Gastroesophageal sphincter (tissue), 4 donors: ENCODE measurements at places on chromosomes 7 and 10. TPM values are rescaled to one million over a fixed set of nuclear protein-coding genes. Genes with fewer than 3 reads are reported as not detected.

Gene INPP5A
- 167 TPM for total RNA-seq

Gene TRPV5
- not detected for total RNA-seq

Gene MXI1
- total RNA-seq: 170 TPM

Gene SH2D4B
- total RNA-seq: not detected

Gene UCMA
- total RNA-seq: not detected

Gene ZNF503
- 83.7 TPM for total RNA-seq

Gene BAG3
- 31.2 TPM for total RNA-seq

Gene RINT1
- 8.8 TPM for total RNA-seq

GRCh38 chr10:23146258-23146657 is 45.9 kb upstream of the PTF1A start:
- ATAC-seq: no peak

GRCh38 chr10:7941576-7941975 is 112.9 kb upstream of the GATA3 start:
- no peak for ATAC-seq

- no peak for ATAC-seq
Observed at GRCh38 chr7:112201411-112201810, 4.8 kb downstream of the DOCK4 start.

DNA sequence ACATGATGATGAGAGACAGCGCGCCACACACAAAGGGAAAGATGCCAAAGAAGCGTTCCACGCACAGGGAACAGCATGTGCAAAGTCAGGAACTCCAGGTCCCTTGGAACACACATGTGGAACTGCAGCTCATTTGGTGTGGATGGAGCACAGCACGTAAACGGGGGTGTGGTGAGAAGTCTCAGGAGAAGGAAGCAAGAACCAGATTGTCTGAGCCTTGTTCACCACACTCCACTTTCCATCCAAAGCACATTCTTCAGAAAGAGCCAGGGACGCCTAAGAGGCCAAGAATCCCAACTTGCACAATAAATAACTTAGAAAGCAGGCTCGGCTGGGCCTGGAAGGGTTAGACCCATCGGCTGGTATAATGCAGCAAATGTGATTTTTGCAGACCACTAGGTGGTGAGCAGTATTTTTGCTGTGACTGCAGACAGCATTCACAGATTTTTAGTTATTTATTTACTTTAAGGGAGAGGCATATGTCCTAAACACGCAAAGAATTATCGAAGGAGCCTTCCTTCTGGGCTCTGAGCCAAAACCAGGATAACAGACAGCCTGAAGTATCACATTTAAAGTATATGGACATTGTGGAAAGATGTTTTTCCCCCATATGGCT is 27.9 kb upstream of the ASCC1 start:
- ATAC-seq: peak; percentile 73

DNA sequence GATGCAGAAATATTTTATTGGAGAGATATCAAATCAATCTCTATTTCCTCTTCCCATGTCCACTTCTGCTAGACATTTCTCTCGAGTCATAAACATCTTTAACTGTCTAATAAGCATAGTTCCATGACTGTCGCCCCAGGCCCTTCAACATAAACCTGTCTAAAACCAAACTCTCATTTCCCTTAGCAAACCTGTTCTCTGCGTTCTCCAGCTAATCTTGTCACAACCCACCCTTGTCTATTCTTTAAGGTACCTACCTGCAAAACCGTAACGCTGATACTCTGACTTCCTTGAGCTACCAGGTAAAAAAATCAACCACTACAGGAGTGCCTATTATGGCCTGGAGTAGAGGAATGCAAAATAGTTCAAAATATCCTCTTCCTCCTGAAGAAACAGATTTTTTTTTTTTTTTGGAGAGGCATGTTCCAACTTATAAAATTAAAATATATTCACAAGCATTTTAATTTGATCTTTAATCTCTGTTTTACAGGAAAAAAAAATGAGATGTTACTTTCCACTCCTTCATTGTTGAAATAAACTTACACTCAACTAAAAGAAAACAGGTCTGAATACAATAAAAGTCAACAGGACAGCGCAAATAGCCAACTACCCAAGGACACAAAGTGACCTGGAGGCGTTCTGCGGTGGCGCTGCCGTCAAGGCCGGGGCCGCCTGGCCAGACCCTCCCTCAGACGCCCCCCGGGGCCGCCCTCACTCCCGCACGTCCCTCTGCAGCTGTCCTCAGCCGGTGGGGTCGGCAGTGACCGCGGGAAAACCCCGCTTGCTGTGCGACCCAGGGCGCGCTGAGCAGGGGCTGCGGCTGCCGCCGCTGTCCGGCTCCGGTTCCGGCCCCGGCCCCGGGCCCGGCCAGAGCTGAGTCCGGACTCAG is 765 bp downstream of the SLC25A40 start:
- no peak for ATAC-seq

- no peak for ATAC-seq
Observed at GRCh38 chr7:81926154-81926553, 156.3 kb upstream of the HGF start.

GRCh38 chr7:112080441-112080840 is 125.8 kb downstream of the DOCK4 start:
- peak; percentile 68 for ATAC-seq

DNA sequence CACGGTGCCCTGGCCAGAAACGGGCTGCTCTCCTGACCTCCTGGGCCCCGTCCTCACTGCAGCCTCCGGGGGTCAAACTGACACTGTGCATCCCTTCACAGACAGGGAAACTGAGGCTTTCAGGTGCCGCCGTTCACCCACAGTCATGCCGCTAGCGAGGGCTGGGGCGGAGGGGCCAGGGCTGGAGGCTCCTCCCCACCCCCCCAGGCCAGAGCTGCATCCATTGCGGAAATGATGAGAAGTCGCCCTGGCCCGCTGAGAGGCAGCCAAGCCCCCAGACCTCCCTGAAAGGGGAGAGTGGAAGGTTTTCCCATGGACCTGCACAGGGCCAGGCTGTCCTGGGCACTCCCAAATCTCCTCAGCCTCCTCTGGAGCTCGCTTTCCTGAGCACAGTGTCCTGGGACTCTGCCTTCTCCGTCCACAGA is 16.5 kb upstream of the INPP5A start:
- no peak for ATAC-seq

DNA sequence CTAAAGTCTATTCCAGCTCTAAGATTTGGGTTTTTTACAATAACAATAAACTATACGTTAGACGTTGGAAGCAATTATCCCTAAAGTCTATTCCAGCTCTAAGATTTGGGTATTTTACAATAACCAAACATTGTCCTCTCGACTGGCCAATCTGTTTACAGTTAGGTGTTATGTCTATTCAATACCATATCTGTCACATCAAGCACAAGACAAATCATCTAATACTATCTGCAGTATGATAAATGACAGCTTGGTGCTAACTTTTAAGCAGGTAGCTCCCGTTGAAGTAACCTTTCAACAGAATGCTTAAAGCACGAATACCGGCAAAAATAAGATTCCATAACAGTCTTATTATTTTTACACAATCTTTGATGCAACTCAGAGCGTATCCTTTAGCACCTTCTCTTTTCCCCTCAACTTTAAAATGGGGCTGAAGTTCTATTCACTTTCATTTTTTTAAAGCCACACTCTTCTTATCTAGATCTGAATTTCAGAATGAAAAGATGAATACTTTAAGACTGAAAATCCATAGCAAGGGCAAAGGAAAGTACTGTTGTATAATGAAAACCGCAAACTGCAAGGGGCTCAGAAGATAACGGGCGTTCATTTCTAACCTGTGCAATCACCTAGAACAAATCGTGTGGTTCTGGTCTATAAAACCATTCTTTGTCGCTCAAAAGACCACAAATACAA is 925 bp downstream of the H2AZ2 start:
- no peak for ATAC-seq

GRCh38 chr7:33720870-33721269 is 184.5 kb upstream of the BMPER start:
- no peak for ATAC-seq

GRCh38 chr7:140672382-140673062 is at the start of gene ADCK2:
TSS of gene ADCK2 (plus strand) at chr7:140672945. CDS start at chr7:140673331, 386 bp downstream.
- peak; percentile 80 for ATAC-seq

- ATAC-seq: no peak
Observed at GRCh38 chr7:46115410-46115809, 194.3 kb upstream of the IGFBP3 start.

- no peak for ATAC-seq
Observed at GRCh38 chr7:386385-386784, 96.4 kb downstream of the FOXL3 start.

- no peak for ATAC-seq
Observed at GRCh38 chr10:88330174-88330573, 252.9 kb downstream of the RNLS start.

GRCh38 chr10:55163388-55163979 is 362.5 kb upstream of the PCDH15 start:
- no peak for ATAC-seq

GRCh38 chr10:110530131-110530831 is 32.6 kb downstream of the DUSP5 start:
- peak; percentile 94 for ATAC-seq

DNA sequence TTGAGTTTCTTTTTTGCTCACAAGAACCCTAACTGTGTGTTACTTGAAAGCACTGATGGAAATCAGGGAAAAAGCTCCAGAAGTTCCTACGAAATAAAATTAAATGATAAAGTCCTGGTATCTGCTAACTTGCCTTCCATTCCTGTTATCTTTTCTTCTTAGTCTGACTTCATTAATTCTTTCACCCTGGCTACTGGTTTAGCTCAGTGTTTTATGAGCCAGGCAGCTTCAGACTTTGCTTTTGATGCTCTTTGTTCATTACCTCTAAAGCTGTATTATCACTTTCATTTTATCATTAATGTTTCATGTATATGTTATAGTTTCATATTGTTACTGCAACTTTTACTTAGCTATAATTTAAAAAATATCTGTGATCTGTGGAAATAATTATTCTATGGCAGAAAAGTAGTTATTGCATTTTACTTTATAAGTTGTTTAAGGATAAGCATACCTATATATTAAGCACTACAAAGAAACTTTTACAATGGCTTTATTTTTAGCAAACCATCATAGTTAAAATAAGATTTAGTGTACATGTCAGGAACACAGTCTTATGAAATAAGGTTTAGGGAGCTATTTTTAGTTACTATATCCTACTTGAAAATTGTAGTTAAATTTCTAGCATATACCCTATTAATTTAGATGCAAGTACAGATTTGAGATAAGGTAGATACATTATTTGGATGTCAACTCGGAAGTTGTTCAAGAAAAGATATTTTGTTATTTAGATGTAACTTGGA is 19.3 kb downstream of the PTEN start:
- no peak for ATAC-seq

GRCh38 chr7:147245274-147245673 is 1128.7 kb downstream of the CNTNAP2 start:
- ATAC-seq: no peak

GRCh38 chr10:123529146-123529760 is 136.9 kb upstream of the GPR26 start:
- ATAC-seq: no peak

GRCh38 chr7:147423875-147424274 is 1166.7 kb upstream of the C7orf33 start:
- ATAC-seq: no peak
